ENCODE measurements at places on chromosomes 4 and X.

DNA sequence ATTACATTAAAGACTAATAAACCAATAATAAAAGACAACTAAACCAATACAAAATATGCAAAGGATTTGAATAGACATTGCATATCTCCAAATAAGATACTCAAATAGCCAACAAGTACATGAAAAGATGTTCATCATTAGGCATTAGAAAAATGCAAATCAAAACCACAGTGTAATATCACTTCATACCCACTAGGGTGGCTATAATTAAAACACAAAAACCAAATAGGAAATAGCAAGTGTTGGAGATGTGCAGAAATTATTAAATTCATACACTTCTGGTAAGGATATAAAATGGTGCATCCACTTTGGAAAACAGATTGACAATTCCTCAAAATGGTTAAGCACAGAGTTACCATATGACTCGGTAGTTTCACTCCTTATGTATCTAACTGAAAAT lies 860.8 kb upstream of the DIAPH2 start:
- no peak for DNase-seq

- DNase-seq: no peak
Observed at GRCh38 chr4:121721700-121722099, 24.9 kb upstream of the ANXA5 start.

DNA sequence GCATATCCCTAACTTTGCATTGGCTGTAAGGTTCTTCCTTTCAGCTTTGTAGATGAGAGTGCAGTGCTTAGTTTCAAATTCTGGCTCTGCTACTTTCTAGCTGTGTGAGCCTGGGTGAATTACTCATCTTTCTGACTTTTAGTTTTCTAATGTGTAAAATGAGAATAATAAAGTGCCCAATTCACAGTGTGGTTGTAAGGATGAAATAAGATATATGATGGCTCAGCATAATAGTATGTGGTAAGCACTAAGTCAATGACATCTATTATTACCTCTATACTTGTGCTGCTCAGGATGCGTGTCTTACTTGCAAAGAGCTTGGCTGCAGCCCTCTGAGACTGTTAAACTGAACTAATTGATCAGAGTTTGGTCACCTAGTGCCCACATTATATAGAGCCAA lies 30.6 kb upstream of the ETNPPL start:
- DNase-seq: no peak

DNA sequence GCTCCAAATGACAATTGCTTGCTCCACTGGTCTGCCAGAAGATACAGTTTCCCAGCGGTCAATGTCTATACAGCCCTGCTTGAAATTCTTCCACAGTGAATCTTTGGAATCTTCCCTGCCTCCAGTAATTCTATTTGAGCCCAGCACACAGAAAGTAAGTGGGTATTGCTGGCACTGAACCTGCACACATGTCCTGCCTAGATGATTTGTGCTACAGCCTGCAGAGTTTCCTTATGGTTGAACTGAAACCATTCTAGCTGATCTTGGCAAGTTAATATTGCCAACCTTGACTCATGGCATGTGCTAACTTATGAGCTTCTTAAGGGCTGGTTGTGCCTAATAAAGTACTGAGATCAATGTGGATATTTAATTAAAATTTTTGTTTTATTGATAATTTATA lies 553.8 kb upstream of the GNPDA2 start:
- DNase-seq: no peak

DNA sequence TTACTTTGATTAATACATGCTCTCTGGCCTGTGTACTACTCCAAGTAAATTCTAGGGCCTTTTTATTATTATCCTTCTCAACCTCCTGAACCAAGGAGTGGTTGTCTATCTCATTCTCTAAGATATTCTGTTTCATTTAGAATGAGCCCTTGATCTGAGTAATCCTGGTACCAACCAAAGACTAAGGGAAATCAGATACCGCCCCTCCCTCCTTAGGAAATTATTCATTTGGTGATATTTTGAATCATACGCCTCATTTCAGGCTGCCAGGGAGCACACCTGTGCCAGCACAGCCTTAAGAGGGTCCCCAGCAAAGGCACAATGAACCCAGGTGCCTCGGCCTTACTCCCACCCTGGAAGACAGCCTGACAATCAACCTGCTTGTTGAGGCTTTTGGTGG lies 73.2 kb upstream of the STARD8 start:
- peak; percentile 14 for DNase-seq

GRCh38 chrX:51893931-51894696 lies 691 bp downstream of the MAGED1 start:
- peak; percentile 23 for DNase-seq

- DNase-seq: no peak
Observed at GRCh38 chr4:16206301-16206700, 20.0 kb downstream of the TAPT1 start.

- no peak for DNase-seq
Observed at GRCh38 chr4:73904491-73904890, 35.3 kb downstream of the CXCL1 start.

- no peak for DNase-seq
Observed at GRCh38 chrX:119025900-119026299, 46.9 kb upstream of the CT47C1 start.

- no peak for DNase-seq
Observed at GRCh38 chrX:105458846-105459245, 238.4 kb upstream of the TEX13A start.

GRCh38 chrX:22366906-22367305 lies 94.2 kb downstream of the CBLL2 start:
- no peak for DNase-seq

GRCh38 chr4:72767618-72768302 lies 198.7 kb upstream of the ADAMTS3 start:
- no peak for DNase-seq

- DNase-seq: no peak
Observed at GRCh38 chr4:8290701-8290970, 21.1 kb downstream of the HTRA3 start.

DNA sequence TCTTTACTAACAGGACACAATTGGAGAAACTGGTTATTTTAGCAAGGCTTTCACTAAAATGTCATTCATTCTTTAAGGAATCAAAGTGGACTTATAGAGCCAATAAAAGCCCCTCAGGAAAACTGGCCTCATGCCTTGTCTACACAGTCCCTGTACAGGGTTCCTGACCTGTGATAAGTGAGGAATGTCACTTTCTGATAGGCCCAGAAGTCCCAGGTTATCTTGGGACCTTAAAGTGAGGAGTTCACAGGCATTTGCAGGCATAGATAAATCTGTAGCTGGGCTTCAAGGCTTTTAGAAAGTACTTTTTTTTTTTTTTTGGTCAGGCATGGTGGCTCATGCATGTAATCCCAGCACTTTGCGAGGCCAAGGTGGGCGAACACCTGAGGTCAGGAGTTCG lies 19.4 kb upstream of the STPG2 start:
- DNase-seq: no peak

GRCh38 chr4:54657551-54658251 lies at the start of gene KIT:
Gene KIT, plus strand, starts transcription at chr4:54657957. Its CDS starts 58 bp downstream, at chr4:54658015.
- peak; percentile 14 for DNase-seq

- DNase-seq: no peak
Observed at GRCh38 chr4:169418846-169419245, 148.1 kb upstream of the SH3RF1 start.

- no peak for DNase-seq
Observed at GRCh38 chrX:132207996-132208395, 11.3 kb downstream of the RAP2C start.

DNA sequence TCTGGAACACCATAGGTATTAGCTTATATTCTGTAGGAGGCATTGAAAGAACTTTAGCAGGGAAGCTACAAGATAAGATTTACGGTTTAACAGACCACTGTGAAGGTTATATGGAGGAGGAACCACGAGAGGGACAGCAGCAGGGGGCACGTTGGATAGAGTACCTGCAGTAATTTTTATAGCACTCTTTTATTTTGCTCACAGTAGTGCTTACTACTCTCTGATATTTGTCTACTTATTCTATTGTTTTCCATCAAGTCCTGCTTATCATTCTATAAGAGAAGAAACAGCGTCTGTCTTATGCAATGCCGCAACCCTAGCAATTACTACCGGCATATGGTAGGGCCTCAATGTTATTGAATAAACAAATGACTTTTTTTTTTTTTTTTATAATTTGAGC lies 122.5 kb downstream of the PCDH7 start:
- no peak for DNase-seq

DNA sequence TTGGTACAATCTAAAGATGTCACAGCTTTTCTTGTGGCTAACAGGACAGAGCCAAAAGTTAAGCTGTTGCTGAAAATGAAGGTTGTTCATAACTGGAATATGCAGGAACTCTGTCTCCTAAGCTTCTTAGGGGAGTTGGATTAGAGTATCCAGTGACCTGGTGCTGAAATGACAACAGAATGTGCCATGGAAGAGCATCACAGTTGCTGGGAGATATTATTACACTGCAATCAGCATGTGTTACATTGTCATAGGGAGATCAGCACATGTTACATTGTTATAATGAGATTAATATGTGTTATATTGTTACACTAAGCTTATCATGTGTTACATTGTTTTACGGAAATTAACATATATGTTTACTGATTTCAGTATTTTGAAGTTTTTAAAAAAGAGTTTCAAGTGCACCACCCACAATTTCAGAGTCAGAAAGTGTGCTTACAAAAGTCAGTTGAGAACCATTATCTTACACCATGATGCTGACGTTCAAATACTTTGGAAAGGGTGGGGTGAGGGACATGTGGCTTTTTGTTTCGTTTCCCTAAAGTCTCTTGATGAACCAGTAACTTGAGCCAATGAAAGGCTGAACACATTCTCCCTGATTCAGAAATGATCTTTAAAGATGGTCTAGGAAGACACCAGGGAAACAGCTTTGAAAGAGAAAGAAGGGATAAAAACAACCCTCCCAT lies 113.4 kb downstream of the DRD5 start:
- no peak for DNase-seq

GRCh38 chr4:41454423-41454822 lies 83.5 kb upstream of the LIMCH1 start:
- DNase-seq: no peak

DNA sequence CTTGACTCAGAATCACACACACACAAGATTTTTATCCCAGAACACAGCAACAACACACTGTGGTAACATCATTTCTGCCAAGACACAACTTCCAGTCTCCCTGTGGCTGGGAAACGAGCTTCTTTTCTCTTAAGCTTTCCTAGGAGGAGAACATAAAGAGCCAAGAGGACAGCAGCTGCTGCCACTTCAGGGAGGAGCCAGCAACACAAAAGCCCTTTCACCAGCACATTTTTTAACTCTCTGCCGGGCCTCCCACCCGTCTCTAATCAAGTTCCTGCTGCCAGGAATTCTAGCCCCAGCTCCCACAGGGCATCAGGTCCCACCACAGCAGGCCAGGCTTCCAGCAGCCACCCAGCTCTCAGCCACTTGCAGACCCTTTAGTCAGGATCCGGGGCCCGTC lies 22.4 kb downstream of the FAT1 start:
- DNase-seq: no peak

GRCh38 chr4:136680271-136680670 lies 852.0 kb downstream of the PCDH18 start:
- DNase-seq: no peak

GRCh38 chr4:27000122-27000521 lies 139.5 kb downstream of the STIM2 start:
- DNase-seq: no peak

DNA sequence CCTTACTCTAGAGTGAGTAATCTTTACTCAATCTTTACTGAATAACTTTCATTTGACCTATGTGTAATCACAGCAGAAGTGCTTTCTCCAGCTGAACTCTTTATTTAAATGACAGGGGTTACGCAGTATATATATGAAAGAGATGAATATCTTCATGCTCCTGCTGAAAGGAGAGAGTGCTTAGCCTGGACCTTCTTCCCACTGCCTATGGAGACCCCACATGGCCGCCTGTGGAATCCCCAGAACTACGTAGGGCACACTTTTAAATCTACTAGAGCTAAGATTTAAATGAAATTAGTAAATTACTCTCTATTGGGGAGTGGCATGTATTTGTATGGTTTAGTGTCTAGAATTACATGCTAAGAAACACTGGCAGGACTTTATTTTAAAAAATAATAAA lies 391.2 kb downstream of the ANKRD50 start:
- no peak for DNase-seq

DNA sequence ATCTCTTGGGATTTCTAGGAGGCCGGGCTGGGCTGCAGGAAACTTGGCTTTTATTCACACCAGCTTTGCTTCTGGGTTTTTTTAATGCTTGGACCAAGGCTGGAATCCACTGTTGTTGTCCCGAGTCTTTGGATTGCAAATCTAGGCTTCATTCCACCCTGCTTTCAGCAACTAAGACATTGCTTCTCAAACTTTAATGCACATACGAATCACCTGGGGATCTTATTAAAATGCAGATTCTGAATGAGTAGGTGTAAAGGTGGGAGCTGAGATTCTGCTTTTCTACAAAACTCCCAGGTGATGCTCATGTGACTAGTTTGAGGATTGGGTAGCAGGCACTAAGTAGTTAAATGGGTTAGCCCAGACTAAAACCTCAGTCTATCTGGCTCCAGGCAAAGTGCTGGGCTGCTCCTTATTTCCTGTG lies 39.2 kb upstream of the GPC4 start:
- DNase-seq: no peak

- DNase-seq: no peak
Observed at GRCh38 chr4:151215295-151215694, 61.7 kb upstream of the PRSS48 start.

DNA sequence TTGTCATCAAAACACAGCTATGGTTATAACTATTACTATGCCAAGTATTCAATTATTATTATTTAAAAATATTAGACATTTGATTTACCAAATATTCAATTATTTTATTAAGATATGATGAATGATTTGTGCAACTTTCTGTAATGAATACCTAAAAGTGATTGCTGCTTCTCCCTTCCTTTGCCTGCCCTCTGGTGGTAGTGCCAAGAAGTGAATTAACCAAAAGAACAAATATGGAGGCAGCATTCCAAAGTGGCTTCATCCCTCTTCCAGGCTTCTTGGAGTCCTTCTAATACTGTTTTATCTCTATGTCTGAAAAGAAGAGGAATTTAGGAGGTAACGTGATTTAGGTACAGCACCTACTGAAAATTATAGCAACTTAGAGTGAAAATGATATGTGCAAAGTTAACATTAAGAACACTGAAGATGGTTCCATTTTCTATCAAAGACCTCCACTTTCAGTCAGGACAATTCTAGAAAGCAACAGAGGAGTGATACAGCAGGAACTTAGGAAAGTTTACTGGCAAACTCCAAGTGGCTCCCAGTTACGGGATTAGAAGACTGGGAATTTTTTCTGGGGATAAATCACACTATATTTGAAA lies 43.0 kb downstream of the ENPEP start:
- DNase-seq: no peak

- no peak for DNase-seq
Observed at GRCh38 chr4:3485011-3485791, 22.1 kb downstream of the DOK7 start.

DNA sequence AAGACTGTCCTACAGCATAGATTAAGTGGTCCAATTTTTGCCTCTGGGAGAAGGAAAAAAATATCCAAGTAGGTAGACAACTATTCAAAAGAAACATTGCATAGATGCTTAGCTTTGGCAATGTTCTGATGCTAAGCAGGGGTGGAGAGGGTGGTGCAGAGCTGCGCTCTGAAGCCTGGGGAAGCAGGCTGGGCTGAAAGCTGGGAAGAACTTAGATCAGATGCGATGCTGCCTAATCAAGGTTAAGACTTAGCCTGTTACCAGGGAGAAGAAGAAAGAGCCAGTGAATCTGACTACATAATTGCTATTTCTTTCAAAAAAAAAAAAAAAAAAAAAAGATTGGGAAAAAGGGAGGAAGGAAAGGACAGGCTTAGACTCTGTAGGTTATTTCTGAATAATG lies 89.0 kb upstream of the SCOC start:
- no peak for DNase-seq

GRCh38 chr4:63049726-63050125 lies 1359.5 kb downstream of the TECRL start:
- no peak for DNase-seq
